CD4-positive, alpha-beta memory T cell (primary cell): ENCODE measurements at places on chromosomes 3 and 15. TPM values are rescaled to one million over a fixed set of nuclear protein-coding genes. Genes with fewer than 3 reads are reported as not detected.
A peak's percentile ranks its signal among the peaks of the same experiment; 100 is the strongest.

C3orf70 gene
- total RNA-seq, result not detected

SST gene
- total RNA-seq, result not detected

SCN11A gene
- 0.08 TPM for total RNA-seq

GRCh38 chr3:155991847-155992246 is 121.4 kb downstream of the GMPS start:
- no peaks in the 10 kb centered on the region for H3K4me1 ChIP-seq
- DNase-seq, result no peak
- no peak overlapping the region for H3K4me3 ChIP-seq
- no peaks in the 10 kb centered on the region for H3K27me3 ChIP-seq
- no peak overlapping the region for H3K27ac ChIP-seq
- H3K36me3 ChIP-seq, result no peaks in the 10 kb centered on the region

DNA sequence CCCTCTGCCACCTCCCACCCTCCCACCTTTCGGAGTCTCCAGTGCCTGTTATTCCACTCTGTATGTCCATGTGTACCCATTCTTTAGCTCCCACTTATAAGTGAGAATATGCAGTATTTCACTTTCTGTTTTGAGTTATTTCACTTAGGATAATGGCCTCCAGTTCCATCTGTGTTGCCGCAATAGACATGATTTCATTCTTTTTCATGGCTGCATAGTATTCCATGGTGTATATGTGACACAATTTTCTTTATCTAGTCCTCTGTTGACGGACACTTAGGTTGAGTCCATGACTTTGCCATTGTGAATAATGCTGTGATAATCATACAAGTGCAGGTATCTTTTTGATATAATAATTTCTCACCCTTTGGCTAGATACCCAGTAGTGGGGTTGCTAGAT is 91.0 kb upstream of the UBE3A start:
- H3K27ac ChIP-seq, result no peak overlapping the region
- no peak for DNase-seq
- H3K4me1 ChIP-seq, result no peaks in the 10 kb centered on the region
- H3K4me3 ChIP-seq, result no peak overlapping the region
- H3K36me3 ChIP-seq, result no peaks in the 10 kb centered on the region
- H3K27me3 ChIP-seq, result no peaks in the 10 kb centered on the region

- no peaks in the 10 kb centered on the region for H3K36me3 ChIP-seq
- no peaks in the 10 kb centered on the region for H3K4me1 ChIP-seq
- H3K27me3 ChIP-seq, result no peaks in the 10 kb centered on the region
- H3K4me3 ChIP-seq, result no peak overlapping the region
- no peak for DNase-seq
- no peak overlapping the region for H3K27ac ChIP-seq
Measured at GRCh38 chr15:62241135-62241770, 76.2 kb upstream of the C2CD4B start.

DNA sequence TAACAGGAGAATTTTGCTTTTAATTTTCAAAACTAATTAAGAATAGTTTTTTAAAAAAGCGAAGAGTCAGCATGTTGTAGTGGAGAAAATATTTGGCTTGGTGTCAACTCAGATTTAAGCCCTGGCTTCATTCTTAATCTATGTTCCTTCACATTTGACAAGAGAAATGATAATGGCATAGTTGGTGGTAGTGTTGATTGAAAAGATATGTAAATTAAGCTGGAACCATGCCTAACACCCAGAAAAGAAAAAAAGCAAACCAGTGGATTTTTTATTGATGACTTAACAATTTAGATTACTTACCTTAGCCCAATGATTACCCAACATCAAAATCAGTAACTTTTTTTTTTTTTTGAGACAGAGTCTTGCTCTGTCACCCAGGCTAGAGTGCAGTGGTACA is 27.4 kb downstream of the TCAIM start:
- no peaks in the 10 kb centered on the region for H3K4me1 ChIP-seq
- H3K36me3 ChIP-seq, result no peaks in the 10 kb centered on the region
- H3K27me3 ChIP-seq, result no peaks in the 10 kb centered on the region
- H3K4me3 ChIP-seq, result no peak overlapping the region
- no peak for DNase-seq

SPSB4 gene
- total RNA-seq, result not detected

MESP2 gene
- not detected for total RNA-seq

- H3K27ac ChIP-seq, result no peak overlapping the region
- DNase-seq, result no peak
- no peaks in the 10 kb centered on the region for H3K36me3 ChIP-seq
- no peaks in the 10 kb centered on the region for H3K4me1 ChIP-seq
- H3K27me3 ChIP-seq, result no peaks in the 10 kb centered on the region
Measured at GRCh38 chr3:111252779-111253178, 181.2 kb downstream of the NECTIN3 start.

GRCh38 chr3:24688446-24689148 is 193.9 kb upstream of the THRB start:
- no peaks in the 10 kb centered on the region for H3K27me3 ChIP-seq
- H3K4me3 ChIP-seq, result no peak overlapping the region
- H3K4me1 ChIP-seq, result no peaks in the 10 kb centered on the region
- H3K27ac ChIP-seq, result no peak overlapping the region
- DNase-seq, result no peak

DNA sequence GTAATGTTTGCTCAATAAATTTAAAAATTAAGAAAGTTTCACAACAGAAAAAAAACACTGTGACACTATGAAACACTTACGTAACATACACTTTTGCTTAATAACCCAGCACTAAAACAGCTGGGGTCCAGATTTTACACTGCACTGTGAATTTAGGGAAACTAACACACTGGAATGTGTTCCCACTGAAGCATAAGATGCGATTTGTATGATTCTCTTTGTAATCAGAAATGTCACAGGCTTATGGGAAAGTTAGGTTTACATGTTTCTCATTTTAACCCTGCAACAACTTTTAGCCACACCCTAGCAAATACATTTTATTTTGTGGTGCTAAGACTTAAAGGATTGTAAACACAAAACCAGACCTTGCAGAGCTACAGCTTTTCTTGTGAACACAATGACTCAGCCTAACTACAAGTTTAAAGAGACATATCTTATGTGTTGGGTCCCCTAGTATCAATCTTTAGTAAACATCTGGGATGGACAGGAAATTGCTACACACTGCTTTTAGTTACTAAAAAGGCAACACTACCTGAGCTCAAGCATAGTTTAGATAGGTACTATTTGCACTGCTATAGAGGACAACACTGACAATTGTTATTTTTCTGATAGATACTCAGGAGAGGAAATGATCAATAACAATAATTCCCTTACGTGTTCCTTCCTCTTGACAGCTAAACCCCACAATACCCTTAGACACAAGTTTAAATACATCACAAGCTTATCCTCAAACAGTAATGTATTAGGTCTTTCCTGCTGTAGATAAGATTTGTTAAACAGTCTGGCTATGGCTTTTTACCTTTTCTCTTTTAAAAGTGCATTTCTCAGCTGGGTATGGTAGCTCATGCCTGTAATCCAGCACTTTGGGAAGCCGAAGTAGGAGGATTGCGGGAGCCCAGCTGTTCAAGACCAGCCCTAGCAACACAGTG is 3.8 kb downstream of the PLD1 start:
- no peak overlapping the region for H3K27ac ChIP-seq
- H3K4me3 ChIP-seq, result no peak overlapping the region
- H3K4me1 ChIP-seq, result peaks cover 13% of the 10 kb centered on the region
- no peaks in the 10 kb centered on the region for H3K36me3 ChIP-seq

PLA1A gene
- total RNA-seq, result not detected

DNA sequence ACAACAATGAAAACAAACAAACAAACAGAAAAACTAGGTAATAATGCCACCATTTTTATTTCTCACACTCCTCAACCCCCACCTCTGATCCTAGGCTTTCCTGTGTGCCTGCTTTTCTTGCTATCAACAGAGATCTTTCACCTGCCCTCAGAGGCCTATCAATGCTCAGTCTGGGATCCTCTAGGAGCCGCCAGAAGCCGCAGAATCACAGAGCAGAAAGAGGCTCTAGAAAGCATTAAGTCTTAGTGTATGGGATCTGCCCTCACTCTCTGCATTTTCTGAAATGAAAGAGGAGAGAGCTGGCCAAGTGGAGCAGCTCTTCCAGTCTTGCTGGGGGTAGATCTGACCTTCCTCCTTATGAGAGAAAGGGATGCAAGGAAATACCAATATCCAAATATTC is 306.8 kb downstream of the TUSC7 start:
- DNase-seq, result no peak
- no peaks in the 10 kb centered on the region for H3K4me1 ChIP-seq
- no peak overlapping the region for H3K27ac ChIP-seq
- no peaks in the 10 kb centered on the region for H3K27me3 ChIP-seq

DNA sequence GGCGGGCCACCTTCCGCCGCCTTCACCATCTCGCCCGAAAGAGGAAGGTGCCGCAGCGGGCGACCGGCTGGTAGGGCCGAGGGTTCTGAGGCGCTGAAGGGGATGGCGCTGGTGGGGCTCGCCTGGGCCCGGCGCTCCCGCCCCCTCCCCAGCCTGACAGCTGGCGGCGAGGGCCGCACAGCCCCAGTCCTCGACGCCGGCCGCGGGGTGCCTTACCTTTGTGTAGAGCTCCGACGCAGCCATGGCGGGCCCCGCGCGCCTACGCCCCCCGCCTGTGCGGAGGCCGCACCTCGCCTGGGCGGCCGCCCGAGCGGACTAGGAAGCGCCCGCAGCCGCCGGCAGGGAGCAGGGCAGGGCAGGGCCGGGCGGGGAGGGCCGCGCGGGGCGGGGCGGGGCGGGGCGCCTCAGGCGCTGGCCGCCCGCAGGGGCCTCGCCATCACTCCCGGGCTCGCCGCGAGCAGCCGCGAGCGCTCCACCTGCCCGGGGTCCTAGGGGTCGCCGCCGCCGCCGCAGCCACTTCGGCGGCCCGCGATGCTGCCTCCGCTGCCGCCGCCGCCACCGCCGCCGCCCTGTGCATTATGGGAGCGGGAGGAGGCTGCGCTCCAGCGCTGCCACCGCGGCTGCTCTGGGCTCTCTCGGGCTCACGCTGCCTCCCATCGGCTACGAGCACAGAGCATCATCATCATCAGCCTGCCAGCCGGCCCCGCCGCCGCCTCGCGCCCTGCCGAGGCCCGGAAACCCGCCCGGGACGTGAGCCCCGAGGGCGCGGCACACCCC is at the start of gene MYO5A:
Gene MYO5A, minus strand, starts transcription at position 317 of the 777 bp plus-strand sequence. Its CDS starts 74 bp downstream, at position 243.
- no peaks in the 10 kb centered on the region for H3K27me3 ChIP-seq
- peak; percentile 87 for DNase-seq
- peaks cover 20% of the 10 kb centered on the region for H3K4me1 ChIP-seq

SPESP1 gene
- total RNA-seq, result 0.67 TPM

CHRD gene
- total RNA-seq, result not detected

FAM227B gene
- total RNA-seq, result 11.5 TPM

DNA sequence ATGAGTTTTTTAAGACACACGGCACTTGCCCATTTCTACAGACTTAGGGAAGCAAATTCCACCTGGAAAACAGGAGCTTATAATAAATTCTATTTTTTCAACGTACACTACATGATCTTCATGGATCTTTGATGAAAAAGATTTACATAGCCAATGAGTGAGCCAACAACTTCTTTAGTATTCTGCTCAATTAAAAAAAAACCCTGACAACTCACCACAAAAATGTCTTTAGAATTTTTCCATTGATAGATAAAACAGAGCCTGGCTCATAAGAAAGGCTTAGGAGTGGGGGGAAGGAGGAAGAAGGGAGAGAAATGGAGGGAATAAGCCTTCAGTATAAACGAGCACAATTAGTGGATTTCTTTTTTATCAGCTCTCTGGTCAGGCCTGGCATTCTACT is 126.7 kb downstream of the ATP10A start:
- DNase-seq, result no peak
- no peak overlapping the region for H3K4me3 ChIP-seq
- H3K4me1 ChIP-seq, result peaks cover 6% of the 10 kb centered on the region
- H3K27me3 ChIP-seq, result no peaks in the 10 kb centered on the region
- no peak overlapping the region for H3K27ac ChIP-seq
- no peaks in the 10 kb centered on the region for H3K36me3 ChIP-seq

CILP gene
- total RNA-seq, result 0.44 TPM

DNA sequence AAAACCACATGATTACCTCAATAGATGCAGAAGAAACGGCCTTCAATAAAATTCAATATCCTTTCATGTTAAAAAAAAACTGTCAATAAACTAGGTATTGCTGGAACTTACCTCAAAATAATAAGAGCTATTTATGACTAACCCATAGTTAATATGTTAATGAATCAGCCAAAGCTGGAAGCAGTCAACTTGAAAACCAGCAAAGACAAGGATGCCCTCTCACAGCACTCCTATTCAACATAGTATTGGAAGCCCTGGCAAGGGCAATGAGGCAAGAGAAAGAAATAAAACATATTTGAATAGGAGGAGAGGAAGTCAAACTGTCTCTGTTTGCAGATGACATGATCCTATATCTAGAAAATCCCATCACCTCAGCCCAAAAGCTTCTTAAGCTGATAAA is 456.1 kb downstream of the OCA2 start:
- H3K36me3 ChIP-seq, result no peaks in the 10 kb centered on the region
- no peak for DNase-seq
- H3K27ac ChIP-seq, result no peak overlapping the region
- no peaks in the 10 kb centered on the region for H3K4me1 ChIP-seq
- no peak overlapping the region for H3K4me3 ChIP-seq

DNA sequence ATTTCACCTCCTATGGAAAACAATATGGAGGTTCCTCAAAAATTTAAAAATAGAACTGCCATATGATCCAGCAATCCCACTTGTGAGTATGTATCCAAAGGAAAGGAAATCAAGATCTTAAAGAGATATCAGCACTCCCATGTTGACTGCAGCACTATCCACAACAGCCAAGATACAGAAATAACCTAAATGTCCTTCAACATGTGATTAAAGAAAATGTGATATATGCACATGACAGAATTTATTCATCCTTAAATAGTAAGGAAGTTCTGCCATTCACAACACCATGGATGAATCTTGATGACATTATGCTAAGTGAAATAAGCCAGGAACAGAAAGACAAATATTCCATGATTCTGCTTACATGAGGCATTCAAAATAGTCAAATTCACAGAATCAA is 303.6 kb upstream of the LRRN1 start:
- H3K36me3 ChIP-seq, result no peaks in the 10 kb centered on the region
- no peak overlapping the region for H3K27ac ChIP-seq
- no peak for DNase-seq
- H3K4me1 ChIP-seq, result no peaks in the 10 kb centered on the region

- no peak for DNase-seq
Measured at GRCh38 chr15:61188168-61188567, 40.9 kb downstream of the RORA start.

GRCh38 chr15:58951388-58952007 is 18.0 kb upstream of the SLTM start:
- H3K36me3 ChIP-seq, result no peaks in the 10 kb centered on the region
- H3K27me3 ChIP-seq, result no peaks in the 10 kb centered on the region
- no peak overlapping the region for H3K27ac ChIP-seq
- DNase-seq, result no peak

DNA sequence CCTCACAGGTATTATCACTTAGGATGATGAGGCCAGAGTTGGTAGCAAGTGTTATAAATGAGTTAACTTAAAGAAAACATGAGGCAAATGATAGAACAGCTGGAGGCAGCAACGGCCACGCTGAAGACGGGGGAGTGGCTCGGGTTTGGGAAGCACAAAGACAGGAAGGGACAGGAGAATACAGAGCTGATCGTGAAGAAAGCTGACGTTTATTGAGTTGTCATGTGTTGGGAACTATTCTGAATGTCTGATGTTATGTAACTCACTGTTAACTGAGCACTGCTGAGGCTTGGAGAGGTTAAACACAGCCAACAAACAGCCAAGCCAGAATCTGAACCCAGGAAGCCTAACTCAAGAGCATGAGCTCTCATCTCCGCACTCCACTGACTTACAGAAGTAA is 42.3 kb downstream of the FGD5 start:
- no peaks in the 10 kb centered on the region for H3K27me3 ChIP-seq
- no peaks in the 10 kb centered on the region for H3K4me1 ChIP-seq
- H3K36me3 ChIP-seq, result no peaks in the 10 kb centered on the region
